Right hindlimb (tissue), 1 donor: ENCODE measurements at places on chromosomes 2 and 18.

DNA sequence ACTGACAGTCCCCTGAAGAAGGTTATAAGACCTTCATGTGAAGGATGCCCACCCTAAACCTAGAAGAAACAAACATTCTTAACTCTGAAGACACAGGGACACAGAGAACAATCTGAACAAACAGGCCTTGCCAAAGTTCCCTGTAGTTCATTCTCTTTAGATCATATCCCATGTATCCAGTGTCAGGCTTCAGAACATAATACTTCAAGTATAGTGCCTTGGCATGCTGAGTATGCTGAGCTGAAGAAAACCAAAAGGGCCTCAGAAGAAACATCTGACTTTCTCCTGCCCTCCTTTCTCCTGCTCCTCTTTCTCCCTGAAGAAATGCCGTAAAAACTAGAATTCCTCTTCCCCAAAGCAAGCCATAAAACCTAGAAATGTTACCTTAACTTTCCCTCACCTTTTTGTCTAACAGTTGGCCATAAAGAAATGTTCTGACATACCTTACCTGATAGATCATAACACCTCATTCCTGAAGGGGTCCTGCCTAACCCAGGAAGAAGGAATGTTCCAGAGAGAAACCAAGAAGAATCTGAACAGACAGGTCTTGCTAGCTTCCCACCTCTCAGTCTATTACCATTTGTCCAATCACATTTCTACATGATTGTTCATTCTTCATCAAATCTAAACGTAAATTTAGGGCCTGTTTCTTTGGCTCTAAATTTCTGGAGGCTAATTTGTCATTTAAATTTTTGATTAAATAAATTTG is 160.1 kb upstream of the ZC3H15 start:
- DNase-seq: no peak

DNA sequence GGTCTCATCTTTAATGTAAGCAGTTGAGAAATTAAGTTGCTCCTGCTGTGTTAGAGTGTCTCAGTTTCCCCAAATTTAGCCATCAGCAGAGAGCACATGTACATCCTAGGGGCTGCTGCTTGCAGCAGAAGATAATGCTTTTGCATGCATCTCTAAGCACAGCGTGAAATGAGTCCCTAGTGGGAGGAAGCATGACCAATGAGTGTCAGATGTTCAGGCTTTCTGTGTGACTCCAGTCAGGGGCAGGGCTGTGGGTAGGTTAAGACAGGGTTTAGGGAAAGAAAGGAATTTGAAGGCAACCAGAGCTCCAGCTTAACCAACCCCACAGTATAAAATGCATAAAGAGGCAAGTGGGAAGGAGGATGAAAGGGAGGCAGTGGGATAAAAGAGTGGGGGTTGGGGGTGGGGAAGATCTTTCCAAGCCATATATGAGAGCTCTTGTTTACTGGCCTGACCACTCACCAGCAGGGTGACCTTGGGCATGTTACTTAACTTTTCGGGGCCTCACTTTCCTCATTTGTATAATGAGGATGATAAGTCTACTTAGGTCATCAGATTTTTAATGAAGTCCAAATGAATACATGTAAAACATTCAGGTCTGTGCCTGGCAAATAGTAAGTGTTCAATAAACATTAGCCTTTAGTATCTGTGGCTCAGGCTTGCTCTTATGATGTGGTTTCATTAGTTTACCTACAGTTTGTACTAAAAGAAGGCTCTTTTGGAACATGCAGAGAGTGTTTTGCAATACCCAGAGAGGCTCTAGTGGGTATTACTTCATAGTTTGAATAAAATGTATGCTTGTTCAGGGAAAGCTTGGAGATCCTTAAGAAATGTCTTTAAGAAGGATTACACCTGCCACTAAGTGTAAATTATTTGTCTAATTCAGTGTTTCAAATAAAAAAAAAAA is 42.7 kb upstream of the PELI1 start:
- peak; percentile 60 for DNase-seq

GRCh38 chr2:176622792-176623191 is 353.6 kb downstream of the MTX2 start:
- DNase-seq: no peak

GRCh38 chr18:22021701-22022100 is 147.7 kb upstream of the GATA6 start:
- no peak for DNase-seq

GRCh38 chr18:433298-433697 is 67.2 kb downstream of the COLEC12 start:
- DNase-seq: no peak

DNA sequence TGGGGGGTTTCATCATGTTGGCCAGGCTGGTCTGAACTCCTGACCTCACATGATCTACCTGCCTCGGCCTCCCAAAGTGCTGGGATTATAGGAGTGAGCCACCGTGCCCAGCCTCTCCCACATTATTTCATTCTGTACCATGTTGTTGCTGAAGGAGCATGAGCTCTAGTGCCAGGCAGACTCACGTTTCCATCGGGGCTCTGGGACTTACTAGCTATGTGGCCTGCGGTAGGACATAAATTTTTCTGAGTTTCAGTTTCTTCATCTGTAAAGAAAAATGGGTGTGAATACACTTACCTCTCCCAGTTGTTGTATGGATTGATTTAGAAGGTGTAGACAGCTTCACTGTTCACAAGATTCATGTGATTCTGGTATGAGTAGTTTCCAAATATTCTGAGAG is 30.8 kb upstream of the CCL20 start:
- no peak for DNase-seq

GRCh38 chr18:54116541-54117257 is 107.8 kb downstream of the MBD2 start:
- DNase-seq: no peak

DNA sequence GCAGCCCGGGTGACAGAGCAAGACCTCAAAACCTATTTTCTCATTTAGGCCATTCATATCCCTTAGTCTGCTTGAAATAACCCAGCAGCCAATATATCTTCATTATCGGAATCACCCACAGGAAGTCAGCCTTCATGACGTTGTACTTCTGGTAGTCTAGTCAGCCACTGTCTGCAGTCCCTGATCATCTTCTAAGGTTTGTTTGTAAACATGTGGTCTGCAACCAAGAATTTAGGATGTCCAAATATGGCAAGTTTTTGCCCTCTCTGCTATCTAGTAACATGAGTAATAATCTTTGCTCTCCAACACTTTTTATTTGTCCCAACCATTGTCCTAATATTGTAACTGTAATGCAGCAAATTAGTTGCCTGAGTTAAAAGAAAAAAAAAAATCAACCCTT is 92.5 kb downstream of the PRPF40A start:
- DNase-seq: no peak

DNA sequence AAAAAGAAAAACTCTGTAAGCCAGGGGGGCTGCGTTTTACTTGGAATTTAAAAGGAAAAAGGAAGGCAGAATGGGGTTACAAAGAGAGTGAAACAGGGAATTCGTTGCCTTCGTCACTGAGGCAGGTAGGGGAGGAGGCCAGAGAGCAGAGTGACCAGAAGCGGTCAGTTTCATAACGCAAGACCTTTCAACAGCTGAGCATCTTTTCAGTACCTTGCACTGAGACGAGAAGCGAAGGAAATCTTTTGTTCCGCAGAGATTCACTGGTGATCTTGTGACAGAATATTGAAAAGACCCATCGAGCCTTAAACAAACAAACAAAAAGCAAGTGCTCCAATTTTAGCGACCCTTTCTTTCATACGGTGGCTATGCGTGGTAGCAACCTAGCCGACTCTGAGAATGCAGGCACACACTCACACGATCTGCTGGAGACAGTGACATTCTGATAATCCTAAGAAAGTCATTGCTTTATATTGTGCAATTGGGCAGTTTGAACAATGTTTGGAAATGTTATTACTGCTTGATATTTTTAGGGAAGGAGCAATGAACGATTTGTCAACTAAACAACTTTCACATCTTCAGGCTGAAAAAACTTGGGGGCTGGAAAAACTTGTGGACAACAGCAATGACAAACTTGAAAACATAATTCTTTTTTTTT is 93.8 kb upstream of the ODC1 start:
- no peak for DNase-seq

DNA sequence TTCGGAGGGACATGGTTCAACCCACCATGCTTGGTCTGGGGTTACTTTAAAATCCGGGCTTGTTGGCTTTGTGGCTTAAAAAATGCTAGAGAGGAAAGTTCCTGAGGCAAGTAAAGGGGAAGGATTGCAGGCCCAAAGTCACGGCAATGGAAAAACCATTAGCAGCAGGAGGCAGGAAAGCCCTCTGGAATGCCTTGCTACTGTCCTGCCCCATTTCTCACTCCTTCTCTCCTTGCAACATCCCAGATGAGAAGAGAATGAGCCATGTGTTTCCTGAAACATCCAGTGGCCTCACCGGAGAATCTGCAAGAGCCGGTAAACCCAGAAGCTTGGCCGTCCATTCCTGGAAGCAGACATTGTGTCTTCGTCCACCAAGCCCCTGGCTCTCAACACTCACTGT is 97.4 kb upstream of the LCLAT1 start:
- DNase-seq: no peak

DNA sequence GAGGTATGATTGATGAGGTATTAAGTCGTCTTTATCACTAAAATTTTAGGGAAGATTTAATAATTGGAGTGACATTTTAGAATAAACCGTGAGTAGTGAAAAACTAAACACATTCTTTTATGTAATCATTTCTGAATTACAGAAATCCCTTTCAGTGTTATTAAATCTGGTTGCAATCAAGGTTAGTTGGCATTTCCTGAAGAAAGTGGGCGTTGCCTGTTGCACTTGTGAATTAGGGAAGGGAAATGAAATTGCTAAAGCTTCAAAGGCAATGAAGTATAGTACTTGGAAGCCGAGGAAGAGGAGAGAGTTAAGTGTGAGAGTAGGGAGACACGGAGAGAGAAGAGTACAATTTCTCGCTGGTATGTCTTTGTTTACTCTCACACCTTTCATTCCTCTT is 274.5 kb downstream of the SLC8A1 start:
- DNase-seq: no peak

DNA sequence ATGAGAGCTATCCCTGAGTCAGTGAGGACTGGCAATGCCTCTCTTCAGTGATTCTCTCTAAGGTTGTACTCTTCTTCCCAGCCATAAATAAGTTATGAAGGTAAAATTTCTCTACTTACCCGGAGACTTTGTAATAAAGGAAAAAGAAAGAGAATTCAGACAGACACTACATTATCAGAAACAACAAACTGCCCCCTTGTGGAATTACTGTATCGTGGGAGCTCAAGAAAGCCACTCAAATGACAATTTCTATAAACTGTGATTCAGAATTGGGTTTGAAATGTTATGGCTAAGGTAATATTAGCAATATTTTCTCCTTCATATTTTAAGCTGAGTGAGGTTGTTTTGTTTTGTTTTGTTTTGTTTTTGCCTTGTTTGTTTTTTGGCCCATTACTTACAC is 155.8 kb upstream of the TANK start:
- no peak for DNase-seq

GRCh38 chr2:173720306-173720705 is 244.9 kb downstream of the SP3 start:
- peak; percentile 32 for DNase-seq

GRCh38 chr2:176461809-176462670 is 192.8 kb downstream of the MTX2 start:
- no peak for DNase-seq

- DNase-seq: no peak
Measured at GRCh38 chr2:54469484-54470053, 13.4 kb downstream of the SPTBN1 start.

DNA sequence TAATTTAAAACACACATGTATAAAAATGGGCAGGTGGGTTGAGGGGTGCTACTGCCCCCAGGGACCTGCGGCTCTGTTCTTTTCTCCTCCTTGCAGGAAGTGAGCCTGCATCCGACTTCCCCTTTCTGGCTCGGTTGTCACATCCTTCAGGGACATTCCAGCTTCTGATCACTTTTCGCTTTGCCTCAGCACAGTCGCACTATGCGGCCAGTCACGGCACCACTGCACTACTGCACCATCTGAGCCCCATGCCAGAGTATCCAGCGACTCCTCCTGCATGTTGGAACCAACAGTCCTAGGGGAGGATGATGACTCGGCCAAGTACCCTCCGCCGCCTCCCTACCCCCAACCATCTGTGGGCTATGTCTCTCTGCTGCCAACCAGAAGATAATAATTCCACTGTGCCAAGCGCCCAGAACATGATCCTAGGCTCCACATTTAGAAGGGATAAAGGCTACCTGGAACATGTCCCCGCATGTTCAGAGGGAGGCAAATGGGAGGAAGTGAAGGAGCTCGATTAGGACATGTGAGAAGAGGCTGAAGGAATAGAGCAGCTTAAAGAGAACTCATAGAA is 17.6 kb downstream of the CDC42EP3 start:
- DNase-seq: peak; percentile 34

GRCh38 chr2:64979744-64980143 is 9.5 kb upstream of the SLC1A4 start:
- no peak for DNase-seq

DNA sequence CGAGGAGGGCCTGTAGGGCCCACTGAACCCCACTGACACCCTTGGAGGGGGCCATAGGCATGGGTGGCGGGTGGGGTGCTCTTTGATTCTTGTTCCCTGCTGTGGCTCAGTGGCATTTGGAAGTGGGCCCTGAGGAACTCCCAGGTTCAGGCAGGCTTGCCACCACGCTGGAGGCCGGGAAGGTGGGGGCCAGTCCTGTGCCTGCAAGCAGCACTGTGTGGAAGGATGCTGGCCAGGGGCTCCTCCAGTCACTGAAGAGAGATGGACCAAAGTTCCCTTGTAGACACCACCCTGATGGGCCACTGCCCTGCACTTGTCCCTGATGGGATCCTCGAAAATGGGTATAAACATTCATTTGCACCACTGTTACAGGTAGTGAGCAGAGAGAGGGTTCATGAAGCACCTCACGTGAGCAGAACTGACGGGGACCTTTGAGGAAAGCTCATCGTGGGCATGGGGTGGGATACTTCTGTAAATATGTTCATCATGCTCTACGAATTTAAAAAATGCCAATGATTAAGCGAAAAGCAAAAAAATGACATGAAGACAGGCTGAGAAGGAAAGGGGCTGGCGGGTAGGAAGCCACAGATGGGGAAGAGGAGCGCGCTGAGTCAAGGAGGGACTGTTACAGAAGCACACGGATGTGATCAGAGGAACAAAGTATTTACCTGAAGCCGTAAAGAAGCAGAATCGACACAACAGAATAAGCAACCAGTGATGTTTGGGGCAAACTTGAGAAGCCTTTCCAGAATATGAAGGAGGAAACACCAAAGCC is 45.2 kb upstream of the ASB1 start:
- no peak for DNase-seq

DNA sequence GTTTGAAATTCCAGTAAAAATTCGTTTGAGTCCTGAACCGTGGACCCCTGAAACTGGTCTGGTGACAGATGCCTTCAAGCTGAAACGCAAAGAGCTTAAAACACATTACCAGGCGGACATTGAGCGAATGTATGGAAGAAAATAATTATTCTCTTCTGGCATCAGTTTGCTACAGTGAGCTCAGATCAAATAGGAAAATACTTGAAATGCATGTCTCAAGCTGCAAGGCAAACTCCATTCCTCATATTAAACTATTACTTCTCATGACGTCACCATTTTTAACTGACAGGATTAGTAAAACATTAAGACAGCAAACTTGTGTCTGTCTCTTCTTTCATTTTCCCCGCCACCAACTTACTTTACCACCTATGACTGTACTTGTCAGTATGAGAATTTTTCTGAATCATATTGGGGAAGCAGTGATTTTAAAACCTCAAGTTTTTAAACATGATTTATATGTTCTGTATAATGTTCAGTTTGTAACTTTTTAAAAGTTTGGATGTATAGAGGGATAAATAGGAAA is 80.7 kb downstream of the ACSL3 start:
- no peak for DNase-seq

GRCh38 chr18:59428018-59428417 is 69.0 kb upstream of the LMAN1 start:
- no peak for DNase-seq

- DNase-seq: no peak
Measured at GRCh38 chr18:47709556-47709955, 220.9 kb downstream of the SMAD2 start.
